ENCODE measurements at places on chromosomes 6 and 20. TPM values are rescaled to one million over a fixed set of nuclear protein-coding genes. Genes with fewer than 3 reads are reported as not detected.

DNA sequence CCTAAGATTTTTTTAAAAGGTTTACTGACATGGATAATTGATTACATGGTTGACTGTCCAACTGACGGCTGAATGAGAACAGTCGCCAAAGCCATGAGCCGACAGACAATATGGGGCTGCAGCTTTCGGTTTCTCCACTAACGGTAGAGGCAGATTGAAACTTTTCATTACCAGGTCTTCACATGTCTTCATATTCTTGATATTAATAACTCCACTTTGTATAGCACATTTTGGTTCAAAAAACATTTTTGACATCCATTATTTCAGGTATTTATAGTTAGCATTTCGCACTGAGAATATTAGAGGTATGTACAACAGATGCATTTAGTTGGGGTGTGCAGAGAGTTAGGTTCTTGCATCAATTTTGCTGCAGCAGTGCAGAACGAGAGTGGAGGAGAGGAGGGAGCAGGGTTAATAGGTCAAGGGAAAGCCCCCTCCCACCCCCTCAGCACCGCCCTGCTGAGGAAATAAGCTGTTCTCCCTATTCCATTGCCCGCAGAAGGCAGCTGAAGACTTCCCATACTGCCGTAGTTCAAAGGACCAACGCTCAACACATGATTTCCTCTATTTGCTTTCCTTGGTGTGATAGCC lies 73.6 kb upstream of the ADTRP start:
- no peaks in the 10 kb centered on the region for H3K27me3 ChIP-seq
- no peaks in the 10 kb centered on the region for H3K4me1 ChIP-seq
- H3K27ac ChIP-seq: no peak overlapping the region
- no peaks in the 10 kb centered on the region for H3K36me3 ChIP-seq
- no peak overlapping the region for H3K4me3 ChIP-seq
- DNase-seq: no peak

Gene NECAB3
- total RNA-seq: 61.3 TPM

GRCh38 chr6:98514796-98515195 lies 319.6 kb upstream of the POU3F2 start:
- no peak overlapping the region for H3K4me3 ChIP-seq
- no peaks in the 10 kb centered on the region for H3K36me3 ChIP-seq
- no peaks in the 10 kb centered on the region for H3K4me1 ChIP-seq
- no peak overlapping the region for H3K27ac ChIP-seq
- no peaks in the 10 kb centered on the region for H3K27me3 ChIP-seq

DNA sequence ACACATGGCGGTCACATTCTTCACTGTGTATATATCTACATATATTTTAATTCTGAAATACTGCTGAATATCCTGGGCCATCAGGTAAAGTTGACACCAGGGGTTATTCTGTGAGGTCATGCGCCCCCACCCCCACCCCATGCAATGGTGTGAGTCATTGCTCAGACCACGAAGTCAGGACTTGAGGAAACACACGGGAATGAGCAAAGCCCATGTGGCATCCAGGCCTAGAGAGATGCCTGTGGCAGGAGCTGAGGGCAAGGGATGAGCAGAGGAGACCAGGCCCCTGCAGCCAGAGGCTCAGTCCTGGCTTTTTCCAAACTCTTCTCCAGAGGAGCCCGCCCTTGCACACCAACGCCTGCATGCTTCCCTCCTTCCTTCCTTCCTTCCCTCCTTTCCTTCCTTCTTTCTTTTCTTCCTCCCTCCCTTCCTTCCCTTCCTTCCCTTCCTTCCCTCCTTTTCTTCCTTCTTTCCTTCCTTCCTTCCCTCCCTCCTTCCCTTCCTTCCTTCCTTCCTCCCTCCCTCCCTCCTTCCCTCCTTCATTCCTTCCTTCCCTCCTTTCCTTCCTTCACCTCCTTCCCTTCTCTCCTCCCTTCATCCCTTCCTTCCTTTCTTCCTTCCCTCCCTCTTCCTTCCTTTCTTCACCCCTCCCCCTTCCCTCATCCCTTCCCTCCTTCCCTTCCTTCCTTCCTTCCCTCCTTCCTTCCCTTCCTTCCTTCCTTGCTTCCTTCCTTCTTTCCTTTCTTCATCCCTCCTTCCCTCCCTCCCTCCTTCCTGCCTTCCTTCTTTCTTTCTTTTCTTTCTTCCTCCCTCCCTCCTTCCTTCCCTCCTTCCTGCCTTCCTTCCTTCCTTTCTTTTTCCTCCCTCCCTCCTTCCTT lies 72.0 kb upstream of the INSM1 start:
- H3K4me1 ChIP-seq: no peaks in the 10 kb centered on the region
- H3K27ac ChIP-seq: no peak overlapping the region
- no peak overlapping the region for H3K4me3 ChIP-seq
- no peak for DNase-seq
- H3K27me3 ChIP-seq: no peaks in the 10 kb centered on the region

- H3K27me3 ChIP-seq: no peaks in the 10 kb centered on the region
- peak overlapping the region; percentile 61 for H3K27ac ChIP-seq
- H3K4me1 ChIP-seq: peaks cover 13% of the 10 kb centered on the region
- no peak overlapping the region for H3K4me3 ChIP-seq
- no peaks in the 10 kb centered on the region for H3K36me3 ChIP-seq
Measured at GRCh38 chr20:34907616-34908469, 31.4 kb downstream of the ACSS2 start.

GRCh38 chr6:423055-423798 lies 31.7 kb downstream of the IRF4 start:
- H3K4me3 ChIP-seq: no peak overlapping the region
- no peaks in the 10 kb centered on the region for H3K36me3 ChIP-seq
- DNase-seq: no peak
- no peaks in the 10 kb centered on the region for H3K4me1 ChIP-seq
- no peak overlapping the region for H3K27ac ChIP-seq
- H3K27me3 ChIP-seq: no peaks in the 10 kb centered on the region

- H3K27ac ChIP-seq: no peak overlapping the region
- DNase-seq: no peak
Measured at GRCh38 chr20:272718-273117, 15.2 kb downstream of the DEFB132 start.

DNA sequence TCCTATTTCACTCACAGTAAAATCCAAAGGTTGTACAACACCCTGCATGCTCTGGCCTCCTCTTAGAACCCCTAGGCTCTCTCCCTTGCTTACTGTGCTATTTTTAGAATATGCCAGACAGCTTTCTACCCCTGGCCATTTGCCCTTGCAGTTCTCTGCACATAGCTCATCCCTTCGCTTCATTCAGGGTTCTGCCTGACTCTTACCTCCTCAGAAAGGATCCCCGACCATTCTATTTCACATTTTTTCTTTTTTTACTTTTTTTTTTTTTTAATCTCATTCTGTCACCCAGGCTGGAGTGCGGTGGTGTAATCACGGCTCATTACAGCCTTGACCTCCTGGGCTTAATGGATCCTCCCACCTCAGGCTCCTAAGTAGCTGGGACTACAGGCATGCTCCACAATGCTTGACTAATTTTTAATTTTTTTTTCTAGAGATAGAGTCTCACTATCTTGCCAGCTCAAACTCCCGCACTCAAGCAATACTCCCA lies 33.6 kb downstream of the COMMD7 start:
- H3K4me3 ChIP-seq: no peak overlapping the region
- no peaks in the 10 kb centered on the region for H3K27me3 ChIP-seq
- DNase-seq: no peak
- no peak overlapping the region for H3K27ac ChIP-seq
- H3K4me1 ChIP-seq: no peaks in the 10 kb centered on the region
- no peaks in the 10 kb centered on the region for H3K36me3 ChIP-seq

DNA sequence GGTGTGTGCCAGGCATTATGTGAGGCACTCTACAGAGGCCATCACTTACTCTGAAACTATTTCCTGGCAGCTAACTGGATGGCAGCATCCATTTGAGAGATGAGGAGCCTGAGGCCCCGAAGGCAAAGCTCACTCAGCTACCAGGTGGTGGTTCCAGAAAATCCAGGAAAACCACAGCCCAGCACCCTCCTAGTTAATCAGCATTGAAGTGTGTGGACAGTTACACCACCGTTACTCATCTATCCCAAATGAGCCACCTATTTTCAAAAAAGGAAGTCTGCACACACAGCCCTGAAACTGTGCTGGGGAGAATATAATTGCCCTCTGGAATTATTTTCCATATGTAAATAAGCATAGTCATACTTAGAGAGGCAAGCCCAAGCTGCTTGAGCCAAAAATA lies 67.4 kb downstream of the CNBD2 start:
- no peaks in the 10 kb centered on the region for H3K27me3 ChIP-seq
- no peak for DNase-seq
- no peak overlapping the region for H3K4me3 ChIP-seq
- H3K4me1 ChIP-seq: no peaks in the 10 kb centered on the region
- H3K36me3 ChIP-seq: no peaks in the 10 kb centered on the region
- no peak overlapping the region for H3K27ac ChIP-seq

GRCh38 chr6:36924778-36925374 lies 29.7 kb upstream of the PI16 start:
- H3K4me3 ChIP-seq: no peak overlapping the region
- no peak overlapping the region for H3K27ac ChIP-seq
- H3K4me1 ChIP-seq: no peaks in the 10 kb centered on the region
- no peak for DNase-seq
- no peaks in the 10 kb centered on the region for H3K36me3 ChIP-seq
- no peaks in the 10 kb centered on the region for H3K27me3 ChIP-seq

Gene FAM217A
- total RNA-seq: not detected

GRCh38 chr6:166830185-166830890 lies 126.0 kb downstream of the RNASET2 start:
- H3K27ac ChIP-seq: no peak overlapping the region
- no peak for DNase-seq
- H3K4me1 ChIP-seq: no peaks in the 10 kb centered on the region
- no peak overlapping the region for H3K4me3 ChIP-seq
- no peaks in the 10 kb centered on the region for H3K36me3 ChIP-seq
- no peaks in the 10 kb centered on the region for H3K27me3 ChIP-seq

GRCh38 chr20:25294459-25295385 lies 46.8 kb downstream of the PYGB start:
- no peak overlapping the region for H3K4me3 ChIP-seq
- peak; percentile 54 for DNase-seq
- no peaks in the 10 kb centered on the region for H3K27me3 ChIP-seq
- no peaks in the 10 kb centered on the region for H3K4me1 ChIP-seq

- H3K36me3 ChIP-seq: no peaks in the 10 kb centered on the region
- no peak overlapping the region for H3K27ac ChIP-seq
- H3K4me3 ChIP-seq: no peak overlapping the region
Measured at GRCh38 chr20:10562899-10563298, 110.9 kb downstream of the JAG1 start.

DNA sequence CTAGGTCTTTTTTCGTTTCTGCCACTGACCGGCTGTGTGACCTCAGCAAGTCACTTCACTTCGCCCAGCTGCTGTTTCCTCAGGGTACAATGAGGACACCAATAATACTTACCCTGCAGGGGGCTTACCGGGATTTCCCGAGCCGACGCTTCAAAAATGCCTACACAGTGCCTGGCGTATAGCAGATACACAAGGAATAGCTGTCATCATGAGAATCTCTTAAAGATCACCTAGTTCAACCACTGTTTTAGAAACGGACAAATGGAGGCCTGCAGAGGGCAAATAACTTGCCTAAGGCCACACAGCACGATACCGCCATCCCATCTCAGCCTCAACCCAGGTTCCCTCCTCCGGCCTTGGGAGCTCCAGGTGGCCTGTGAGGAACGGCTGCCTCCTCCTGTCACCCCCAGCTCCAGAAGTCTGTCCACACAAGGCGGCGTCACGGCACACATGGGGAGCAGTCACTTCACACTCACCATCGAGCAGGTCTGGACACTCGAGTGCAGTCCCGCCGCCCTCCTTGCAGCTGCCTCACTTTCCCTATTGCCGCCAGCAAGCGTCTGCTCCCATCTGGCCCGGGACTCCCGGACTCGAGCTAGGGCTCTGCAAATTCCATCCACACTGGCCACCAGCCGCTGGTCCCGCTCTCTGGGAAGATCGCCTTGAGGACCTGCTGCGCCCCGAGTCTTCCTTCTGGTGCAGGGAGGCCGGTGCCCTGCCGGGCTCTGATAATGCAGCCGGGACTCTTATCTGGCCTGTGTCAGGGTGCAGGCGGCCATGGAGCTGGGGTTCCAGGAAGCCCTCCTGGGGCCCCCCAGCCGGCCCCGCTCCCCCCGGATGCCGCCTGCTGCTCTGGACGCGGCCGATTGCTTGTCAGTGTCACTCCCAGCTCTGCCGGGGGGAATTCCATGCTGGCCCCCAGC lies at the start of gene RIPOR3:
Gene RIPOR3, minus strand, starts transcription at position 893 of the 923 bp plus-strand sequence. Its CDS starts 414 bp downstream, at position 479.
- H3K36me3 ChIP-seq: no peaks in the 10 kb centered on the region
- peaks cover 8% of the 10 kb centered on the region for H3K27me3 ChIP-seq
- no peaks in the 10 kb centered on the region for H3K4me1 ChIP-seq
- peak within 1 kb of the TSS; percentile 50 for H3K27ac ChIP-seq

Gene NKX2-4
- total RNA-seq: not detected

Gene SPDEF
- total RNA-seq: 71.0 TPM

Gene UBD
- 0.86 TPM for total RNA-seq

- peaks cover 40% of the 10 kb centered on the region for H3K27me3 ChIP-seq
- no peak overlapping the region for H3K27ac ChIP-seq
- no peak for DNase-seq
- H3K4me3 ChIP-seq: no peak overlapping the region
- H3K36me3 ChIP-seq: no peaks in the 10 kb centered on the region
- no peaks in the 10 kb centered on the region for H3K4me1 ChIP-seq
Measured at GRCh38 chr20:58853976-58854637, 1.6 kb downstream of the GNAS start.

DNA sequence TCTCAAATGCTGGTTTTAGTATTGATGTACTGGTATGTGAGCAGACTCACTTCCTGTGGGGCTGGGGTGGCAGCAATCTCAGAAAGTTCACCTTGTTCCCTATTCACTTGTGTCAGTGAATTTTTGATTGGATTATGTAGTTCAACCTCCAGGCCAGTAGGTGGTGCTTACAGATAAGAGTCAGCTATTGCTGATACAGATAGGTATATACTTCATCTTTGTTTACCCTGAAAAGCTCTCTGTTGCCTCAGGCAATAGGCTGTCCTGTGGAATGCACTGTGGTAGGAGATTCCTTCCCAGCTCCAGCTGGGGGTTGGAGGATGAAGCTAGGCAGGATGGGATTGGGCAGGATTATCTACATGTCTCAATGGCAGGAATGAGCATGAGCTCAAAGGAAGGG lies 851.2 kb upstream of the EYS start:
- no peak overlapping the region for H3K27ac ChIP-seq
- no peaks in the 10 kb centered on the region for H3K36me3 ChIP-seq
- H3K4me1 ChIP-seq: no peaks in the 10 kb centered on the region
- no peaks in the 10 kb centered on the region for H3K27me3 ChIP-seq

Gene FRK
- total RNA-seq: 27.1 TPM

GRCh38 chr6:88164061-88164460 lies 2.1 kb downstream of the CNR1 start:
- H3K4me3 ChIP-seq: no peak overlapping the region
- peaks cover 3% of the 10 kb centered on the region for H3K4me1 ChIP-seq
- no peak overlapping the region for H3K27ac ChIP-seq

Gene ADGRB3
- 0.98 TPM for total RNA-seq

DNA sequence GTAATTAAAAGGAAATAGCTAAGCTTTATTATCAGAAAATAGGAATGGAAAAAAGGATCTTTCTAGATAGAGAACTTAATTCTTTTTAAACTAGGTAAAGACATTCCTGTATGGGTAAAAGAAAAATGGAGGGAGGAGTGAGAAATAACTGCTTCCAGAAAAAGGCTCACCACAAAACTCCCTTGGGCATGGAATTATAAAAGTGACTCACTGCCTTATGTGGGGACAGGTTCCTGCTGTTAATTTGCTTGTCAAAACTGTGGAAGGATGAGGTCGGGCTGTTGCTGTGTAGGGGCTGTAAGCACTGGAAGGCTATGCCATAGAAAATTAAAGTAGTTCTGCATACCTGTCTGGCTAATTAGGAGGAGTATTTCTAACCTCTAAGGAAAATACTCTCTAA lies 158.7 kb downstream of the UBE3D start:
- H3K4me1 ChIP-seq: no peaks in the 10 kb centered on the region
- DNase-seq: no peak
- H3K27ac ChIP-seq: peak overlapping the region; percentile 20

- DNase-seq: no peak
- H3K36me3 ChIP-seq: no peaks in the 10 kb centered on the region
- H3K27me3 ChIP-seq: no peaks in the 10 kb centered on the region
- no peaks in the 10 kb centered on the region for H3K4me1 ChIP-seq
- no peak overlapping the region for H3K4me3 ChIP-seq
- no peak overlapping the region for H3K27ac ChIP-seq
Measured at GRCh38 chr6:153591159-153591558, 447.9 kb upstream of the OPRM1 start.

Measured in colonic mucosa (tissue), 4 donors.